Transverse colon (tissue), 4 donors: ENCODE measurements at places on chromosomes 16 and 17. TPM values are rescaled to one million over a fixed set of nuclear protein-coding genes. Genes with fewer than 3 reads are reported as not detected.

- DNase-seq, result no peak
These were observed 99.0 kb downstream of the CA4 start for GRCh38 chr17:60248618-60249289.

GRCh38 chr17:80631142-80632045, 86.8 kb downstream of the RPTOR start:
- DNase-seq, result no peak

DNA sequence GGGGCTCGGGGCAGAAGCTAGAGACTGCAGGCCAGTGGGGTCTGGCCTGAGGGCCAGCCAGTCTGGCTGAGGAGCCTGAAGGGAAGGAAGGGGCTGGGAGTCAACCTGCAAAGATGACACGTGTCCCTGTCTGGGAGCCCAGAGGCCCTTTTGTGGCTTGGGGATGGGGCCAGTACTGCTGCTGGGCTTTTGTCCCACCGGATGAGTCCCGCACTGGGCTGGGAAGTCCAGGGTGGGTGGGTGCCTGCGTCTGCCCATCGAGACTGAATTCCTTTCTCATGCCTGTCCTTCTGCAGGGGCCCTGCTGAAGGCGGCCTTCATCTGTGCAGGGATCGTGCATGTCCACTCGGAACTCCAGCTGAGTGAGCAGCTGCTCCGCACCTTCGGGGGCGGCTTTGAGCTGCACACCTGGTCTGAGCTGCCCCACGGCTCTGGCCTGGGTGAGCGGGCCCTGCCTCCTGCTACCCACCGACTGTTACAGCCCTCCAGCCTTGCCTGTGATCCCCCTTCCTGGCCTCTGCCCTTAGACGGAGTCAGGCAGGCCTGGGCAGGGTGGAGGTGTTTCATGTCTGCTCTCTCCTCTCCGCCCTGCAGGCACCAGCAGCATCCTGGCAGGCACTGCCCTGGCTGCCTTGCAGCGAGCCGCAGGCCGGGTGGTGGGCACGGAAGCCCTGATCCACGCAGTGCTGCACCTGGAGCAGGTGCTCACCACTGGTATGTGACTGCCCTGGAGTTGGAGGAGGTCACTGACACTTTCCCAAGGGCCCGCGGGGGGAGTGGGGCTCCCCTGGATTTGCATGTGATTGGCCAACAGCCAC, 20.9 kb downstream of the FCSK start:
- DNase-seq, result no peak

GRCh38 chr17:45256114-45256966, 5.6 kb downstream of the SPATA32 start:
- no peak for DNase-seq

SULT1A2 gene
- 40.0 TPM for total RNA-seq

DNA sequence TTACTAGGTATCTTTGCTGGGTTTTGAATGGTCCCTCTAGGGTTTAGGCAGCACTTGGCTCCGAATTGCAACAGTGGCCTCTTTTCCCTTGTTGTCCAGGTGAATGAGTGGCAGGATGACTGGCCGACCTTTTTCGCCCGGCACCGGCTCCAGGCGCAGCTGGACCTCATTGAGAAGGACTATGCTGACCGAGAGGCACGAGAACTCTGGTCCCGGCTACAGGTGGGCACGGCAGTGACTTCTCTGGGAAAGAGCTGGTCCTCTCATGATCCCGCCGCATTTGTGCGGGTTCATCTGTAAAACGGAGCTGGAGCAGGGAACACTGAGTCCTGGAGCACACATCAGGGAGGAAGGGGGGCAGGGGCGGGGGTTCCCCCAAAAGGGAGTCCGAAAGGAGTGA, 3.1 kb upstream of the TBCD start:
- no peak for DNase-seq

- DNase-seq, result no peak
These were observed 43.4 kb downstream of the LMF1 start for GRCh38 chr16:927406-927805.

GRCh38 chr16:1545044-1546040, 11.9 kb downstream of the TMEM204 start:
- no peak for DNase-seq

DNA sequence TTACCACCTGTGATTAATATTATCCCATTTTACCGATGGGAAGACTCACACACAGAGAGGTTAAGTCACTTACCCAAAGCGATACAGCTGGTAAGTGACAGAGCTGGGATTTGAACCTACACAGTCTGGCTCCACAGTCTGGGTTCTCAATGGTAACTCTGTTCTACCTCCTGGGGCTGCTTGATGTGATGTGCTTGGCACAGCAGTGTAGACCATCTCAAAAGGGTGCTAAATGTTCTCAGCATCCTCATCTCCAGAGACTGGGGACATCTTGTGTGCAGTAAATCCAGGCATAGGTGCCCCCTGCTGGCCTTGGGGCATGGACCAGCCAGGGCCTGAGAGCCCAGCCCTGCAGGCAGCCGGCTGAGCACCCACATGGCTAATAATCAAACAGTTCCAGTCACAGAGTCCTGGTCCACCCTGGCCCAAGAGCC, 15.4 kb upstream of the KATNB1 start:
- peak; percentile 48 for DNase-seq

DNA sequence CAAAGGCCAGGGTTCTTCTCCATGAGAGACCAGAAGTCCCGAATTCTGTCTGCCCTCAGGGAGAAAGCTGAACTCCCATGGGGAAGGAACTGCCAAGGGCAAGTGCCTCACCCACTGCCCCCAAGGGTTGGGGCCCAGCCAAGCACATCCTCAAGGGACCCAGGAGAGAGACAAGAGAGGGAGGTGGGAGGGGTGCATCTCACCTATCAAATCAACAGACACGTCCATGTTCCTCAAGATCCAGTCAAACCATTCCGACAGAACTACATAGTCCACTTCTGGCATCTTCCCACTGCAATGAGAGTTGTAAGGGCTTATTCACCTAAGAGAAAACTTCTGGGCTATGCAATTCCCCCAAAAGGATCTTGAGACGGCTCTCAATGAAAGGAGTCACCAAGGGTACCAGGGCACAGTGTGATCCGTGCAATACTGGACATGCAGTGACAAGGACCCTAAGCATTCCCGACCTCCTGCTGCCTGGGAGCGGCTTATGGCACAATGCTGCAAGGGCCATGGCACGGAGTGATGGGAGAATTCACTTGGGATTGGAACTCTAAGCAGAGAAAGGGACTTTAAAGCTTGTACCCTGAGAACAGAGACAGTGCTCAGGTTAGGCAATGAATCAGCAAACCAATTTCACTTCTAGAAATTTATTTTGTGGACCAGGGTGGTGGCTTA, 32.2 kb downstream of the TK2 start:
- DNase-seq, result no peak

- no peak for DNase-seq
These were observed 207.8 kb upstream of the WSCD1 start for GRCh38 chr17:5862395-5862794.

GRCh38 chr17:16406742-16407674, 8.4 kb upstream of the TRPV2 start:
- DNase-seq, result peak; percentile 49

GRCh38 chr17:7627250-7628121, at the start of gene SAT2:
Gene SAT2, minus strand, starts transcription at chr17:7627821. Its CDS starts 186 bp downstream, at chr17:7627635.
- DNase-seq, result peak; percentile 95

EVI2A gene
- total RNA-seq, result 7.5 TPM

- no peak for DNase-seq
These were observed 8.8 kb downstream of the ADAT1 start for GRCh38 chr16:75614066-75614897.

DNA sequence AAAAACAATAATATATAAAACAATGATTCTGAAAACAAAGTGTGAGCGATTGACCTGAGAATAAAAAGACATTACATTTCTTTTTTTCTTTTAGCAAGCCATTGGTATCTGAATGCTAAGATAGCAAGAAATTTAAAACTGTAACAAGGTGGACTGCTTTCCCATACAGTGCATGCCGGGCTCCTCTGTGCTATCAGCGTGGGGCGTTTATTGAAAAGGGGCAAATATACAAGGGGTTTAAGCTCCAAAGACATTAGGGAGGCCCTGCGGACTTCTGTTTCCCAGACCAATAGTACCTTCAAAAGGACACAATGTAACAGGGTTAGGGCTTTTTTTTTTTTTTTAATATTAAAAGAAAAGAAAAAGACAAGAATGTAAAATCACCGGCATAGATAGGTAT, 261.3 kb downstream of the ZFHX3 start:
- no peak for DNase-seq

YPEL2 gene
- total RNA-seq, result 36.8 TPM

GRCh38 chr17:82055023-82055964, 3.6 kb downstream of the GPS1 start:
- DNase-seq, result no peak

SEBOX gene
- total RNA-seq, result not detected

LITAFD gene
- not detected for total RNA-seq

- no peak for DNase-seq
These were observed 16.3 kb upstream of the DPEP1 start for GRCh38 chr16:89596957-89597649.

BCAR1 gene
- 147 TPM for total RNA-seq

MYH2 gene
- total RNA-seq, result 0.68 TPM

DNA sequence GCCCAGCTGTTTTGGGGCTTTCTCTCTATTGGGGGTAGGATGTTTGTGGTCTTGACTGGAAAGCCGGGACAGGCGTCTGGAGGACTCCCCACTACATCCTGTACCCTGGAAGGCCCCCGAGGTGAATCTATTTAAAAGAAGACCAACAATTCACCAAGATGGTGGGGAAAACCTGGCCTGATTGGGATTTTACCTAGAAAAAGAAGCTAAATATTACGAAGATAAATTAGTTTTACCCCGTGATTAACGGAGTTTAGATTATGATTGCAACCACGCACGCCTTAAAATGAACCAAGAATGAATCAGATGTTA, 779 bp upstream of the CCDC102A start:
- no peak for DNase-seq

PYY gene
- total RNA-seq, result 27.7 TPM

DNA sequence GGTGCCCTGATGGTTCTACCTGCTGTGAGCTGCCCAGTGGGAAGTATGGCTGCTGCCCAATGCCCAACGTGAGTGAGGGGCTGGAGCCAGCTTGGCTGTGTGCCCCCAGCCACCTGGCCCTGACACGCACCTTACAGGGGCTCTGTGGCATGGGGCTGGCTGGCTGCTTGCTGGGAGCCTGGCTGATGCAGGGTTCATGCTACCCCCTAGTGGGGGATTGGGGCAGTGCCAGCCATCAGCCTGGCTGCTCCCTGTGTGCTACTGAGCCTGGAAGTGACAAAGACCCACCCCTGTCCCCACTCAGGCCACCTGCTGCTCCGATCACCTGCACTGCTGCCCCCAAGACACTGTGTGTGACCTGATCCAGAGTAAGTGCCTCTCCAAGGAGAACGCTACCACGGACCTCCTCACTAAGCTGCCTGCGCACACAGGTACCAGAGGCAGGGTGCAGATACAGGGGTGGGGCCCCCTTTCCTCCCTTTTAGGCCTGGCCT, 5.7 kb downstream of the GRN start:
- DNase-seq, result peak; percentile 71

GRCh38 chr16:14306485-14307058, 235.5 kb downstream of the MRTFB start:
- no peak for DNase-seq

- DNase-seq, result no peak
These were observed 16.5 kb downstream of the XYLT1 start for GRCh38 chr16:17454162-17454730.

PIRT gene
- 6.4 TPM for total RNA-seq

PIGW gene
- 4.4 TPM for total RNA-seq

CLDN6 gene
- not detected for total RNA-seq

GRCh38 chr17:26809033-26809432, 484.9 kb upstream of the WSB1 start:
- no peak for DNase-seq

DNA sequence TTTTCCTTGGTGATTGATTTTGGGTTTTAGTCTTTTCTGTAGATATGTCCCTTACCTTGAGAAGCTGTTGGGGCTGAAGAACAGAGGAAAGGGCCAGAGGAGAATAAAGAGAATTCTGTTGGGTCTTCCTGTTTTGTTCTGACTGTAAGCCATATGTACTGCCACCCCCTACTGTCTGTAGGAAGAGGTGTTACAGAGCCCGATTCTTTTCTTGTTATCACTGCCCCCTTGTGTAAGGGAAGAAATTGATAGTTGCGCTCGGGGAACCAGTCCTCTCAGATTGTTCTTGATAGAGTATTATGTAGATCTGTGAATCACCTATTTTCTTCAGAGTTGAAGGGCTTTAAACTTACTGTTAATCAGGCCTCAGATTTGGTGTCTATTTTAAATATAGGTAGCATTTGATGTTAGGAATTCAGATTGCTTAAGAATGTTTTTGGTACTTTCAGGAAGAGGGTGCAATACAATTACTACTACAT, 2.4 kb downstream of the TANC2 start:
- peak; percentile 44 for DNase-seq

- DNase-seq, result peak; percentile 80
These were observed 14.5 kb upstream of the RPL13 start for GRCh38 chr16:89545831-89546574.

KRTAP16-1 gene
- not detected for total RNA-seq

KRT33A gene
- not detected for total RNA-seq

- no peak for DNase-seq
These were observed 5.7 kb upstream of the C1QTNF8 start for GRCh38 chr16:1101573-1102332.

- DNase-seq, result no peak
These were observed 1.2 kb upstream of the CES1 start for GRCh38 chr16:55834049-55834448.

DNA sequence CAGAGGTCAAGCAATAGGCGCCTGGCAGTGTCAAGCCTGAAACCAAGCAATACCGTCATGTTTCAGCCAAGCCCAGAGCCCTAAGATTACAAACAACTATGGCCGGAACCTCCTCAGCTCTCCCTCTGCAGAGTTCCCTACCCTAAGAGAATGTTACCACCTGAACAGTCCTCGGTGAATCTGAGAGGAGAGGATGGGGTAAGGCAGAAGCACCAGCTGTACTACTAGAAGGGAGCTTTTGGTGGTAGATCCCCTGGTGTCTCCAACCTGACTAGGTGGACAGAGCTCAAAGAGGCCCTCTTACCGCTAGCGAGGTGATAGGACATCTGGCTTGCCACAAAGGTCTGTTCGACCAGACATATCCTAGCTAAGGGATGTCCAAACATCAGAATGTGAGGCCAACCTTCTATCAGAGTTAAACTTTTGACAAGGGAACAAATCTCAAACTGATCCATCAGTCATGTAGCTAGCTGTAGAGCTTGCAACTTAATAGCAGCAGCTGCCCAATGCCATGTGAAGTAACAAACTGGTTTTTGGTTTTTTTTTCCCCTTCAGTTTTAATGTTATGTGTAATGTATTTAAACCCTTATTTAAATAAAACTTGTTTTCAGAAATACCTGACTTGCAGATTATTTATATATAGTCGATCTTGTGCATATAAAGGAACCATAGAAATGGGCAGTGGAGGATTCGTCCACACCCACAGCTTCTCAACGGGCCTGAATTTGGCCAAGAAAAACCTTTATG, 2.5 kb downstream of the EIF1 start:
- DNase-seq, result no peak

SLC35G6 gene
- not detected for total RNA-seq

LGALS9B gene
- 30.8 TPM for total RNA-seq

GRCh38 chr16:30354423-30355143, 525 bp downstream of the CD2BP2 start:
- DNase-seq, result peak; percentile 38

- peak; percentile 33 for DNase-seq
These were observed 40.1 kb downstream of the HIC1 start for GRCh38 chr17:2094891-2095535.
